ENCODE measurements at places on chromosomes 4 and X.

DNA sequence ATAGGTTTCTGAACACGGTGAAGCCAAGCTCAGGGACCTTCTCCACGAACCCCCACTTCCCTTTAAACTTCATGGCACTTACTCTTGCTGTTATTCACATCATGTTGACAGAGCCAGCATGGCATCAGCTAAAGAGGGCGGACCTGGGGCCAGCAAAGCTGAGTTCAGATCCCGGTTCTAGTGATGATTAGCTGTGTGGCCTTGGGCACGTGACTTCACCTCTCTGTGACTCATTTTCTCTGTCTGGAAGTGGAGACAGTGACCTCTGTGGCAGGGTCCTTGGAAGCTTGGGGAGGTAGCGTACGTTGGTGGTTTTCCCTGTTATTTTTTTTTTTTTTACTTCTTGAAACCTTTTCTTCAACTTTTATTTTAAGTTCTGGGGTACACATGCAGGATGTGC lies 13.4 kb downstream of the EVC start:
- DNase-seq = no peak

DNA sequence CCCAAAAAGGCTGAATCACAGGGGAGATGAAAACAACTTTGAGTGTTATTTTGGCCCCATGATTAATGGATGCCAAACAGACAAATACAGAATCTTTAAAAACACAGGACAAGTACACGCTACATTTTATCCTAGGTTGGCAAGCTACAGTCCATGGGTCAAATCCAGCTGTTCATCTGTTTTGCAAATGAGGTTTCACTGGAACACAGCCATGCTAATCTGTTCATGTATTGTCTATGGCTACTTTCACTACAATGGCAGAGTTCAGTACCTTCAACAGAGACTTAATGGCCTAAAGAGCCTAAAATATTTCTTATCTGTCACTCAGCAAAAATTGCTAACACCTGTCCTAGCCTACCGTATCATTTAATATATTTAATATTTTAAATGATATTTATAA lies 1548.5 kb upstream of the IGFBP7 start:
- no peak for DNase-seq

- DNase-seq = no peak
These were observed 28.5 kb downstream of the PHEX start for GRCh38 chrX:22060415-22061280.

GRCh38 chr4:32203340-32203739 lies 1483.2 kb downstream of the PCDH7 start:
- DNase-seq = no peak

- no peak for DNase-seq
These were observed 394.1 kb downstream of the GALNTL6 start for GRCh38 chr4:172207258-172207657.

- no peak for DNase-seq
These were observed 383.2 kb downstream of the PACRGL start for GRCh38 chr4:21083413-21083812.

GRCh38 chr4:94454405-94454804 lies 2.7 kb downstream of the PDLIM5 start:
- no peak for DNase-seq

DNA sequence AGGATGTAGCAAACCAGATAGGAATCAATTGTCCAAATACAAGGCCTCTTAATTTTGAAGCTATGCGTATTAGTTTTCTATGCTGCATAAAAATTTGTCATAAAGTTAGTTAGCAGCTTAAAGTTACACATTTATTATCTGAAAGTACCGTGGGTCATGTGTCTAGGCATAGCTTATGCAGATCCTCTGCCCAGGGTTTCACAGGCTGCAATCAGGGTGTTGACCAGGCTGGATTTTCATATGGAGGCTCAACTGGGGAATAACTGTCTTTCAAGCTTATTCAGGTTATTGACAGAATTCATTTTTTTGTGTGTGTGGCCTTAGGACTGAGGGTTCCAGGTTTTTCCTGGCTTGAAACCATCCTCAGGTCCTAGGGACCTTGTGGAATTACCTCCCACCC lies 265.1 kb downstream of the SLC39A8 start:
- DNase-seq = no peak

- no peak for DNase-seq
These were observed 2.8 kb upstream of the SEL1L3 start for GRCh38 chr4:25865586-25865985.

- no peak for DNase-seq
These were observed 95.7 kb upstream of the GRIA3 start for GRCh38 chrX:123088331-123088730.
